Activated CD4-positive, CD25-positive, alpha-beta regulatory T cell treated with anti-CD3 and anti-CD28 coated beads, Interleukin-2, amount 50 U/mL, for 16 hours (primary cell): ENCODE measurements at places on chromosomes 6 and 20.

DNA sequence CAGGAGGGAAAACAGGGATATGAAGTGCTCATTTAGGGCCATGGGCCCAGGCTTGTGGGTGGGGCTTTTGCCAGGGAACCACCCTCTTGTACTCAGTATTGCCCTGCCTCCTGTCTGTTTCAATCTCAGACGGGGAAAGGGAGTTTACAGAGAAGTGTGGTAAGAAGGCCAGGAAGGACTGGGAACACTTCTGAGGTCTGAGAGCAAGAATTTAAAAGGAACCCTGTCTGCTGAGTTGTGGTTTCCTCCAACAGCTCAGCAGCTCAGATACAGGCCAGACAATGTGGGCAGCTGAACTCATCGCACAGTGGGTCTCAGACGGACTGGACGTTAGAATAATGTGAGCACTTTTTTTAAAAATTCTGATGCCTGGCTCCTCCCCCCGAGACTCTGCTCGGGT lies 354.1 kb upstream of the ARID1B start:
- DNase-seq, result no peak

GRCh38 chr6:6631534-6632276 lies 43.2 kb downstream of the LY86 start:
- DNase-seq, result no peak

DNA sequence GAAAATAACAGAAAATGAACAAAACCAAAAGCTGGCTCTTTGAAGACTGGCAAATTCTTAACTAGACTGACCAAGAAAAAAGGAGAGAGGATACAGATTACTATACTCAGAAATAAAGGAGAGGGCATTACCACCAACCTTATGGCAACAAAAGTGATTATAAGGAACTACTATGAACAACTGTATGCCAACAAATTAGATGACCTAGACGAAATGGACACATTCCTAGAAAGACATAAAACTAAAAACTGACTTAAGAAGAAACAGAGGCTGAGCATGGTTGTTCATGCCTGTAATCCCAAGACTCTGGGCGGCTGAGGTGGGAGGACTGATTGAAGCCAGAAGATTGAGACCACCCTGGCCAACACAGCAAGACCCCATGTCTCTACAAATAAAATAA lies 33.5 kb downstream of the TRPC4AP start:
- no peak for DNase-seq

- DNase-seq, result no peak
Measured at GRCh38 chr20:60258255-60258863, 300.1 kb downstream of the CDH26 start.

GRCh38 chr6:30238178-30238795 lies 25.1 kb upstream of the TRIM26 start:
- no peak for DNase-seq

GRCh38 chr20:44010162-44010704 lies 95.6 kb downstream of the TOX2 start:
- DNase-seq, result no peak

DNA sequence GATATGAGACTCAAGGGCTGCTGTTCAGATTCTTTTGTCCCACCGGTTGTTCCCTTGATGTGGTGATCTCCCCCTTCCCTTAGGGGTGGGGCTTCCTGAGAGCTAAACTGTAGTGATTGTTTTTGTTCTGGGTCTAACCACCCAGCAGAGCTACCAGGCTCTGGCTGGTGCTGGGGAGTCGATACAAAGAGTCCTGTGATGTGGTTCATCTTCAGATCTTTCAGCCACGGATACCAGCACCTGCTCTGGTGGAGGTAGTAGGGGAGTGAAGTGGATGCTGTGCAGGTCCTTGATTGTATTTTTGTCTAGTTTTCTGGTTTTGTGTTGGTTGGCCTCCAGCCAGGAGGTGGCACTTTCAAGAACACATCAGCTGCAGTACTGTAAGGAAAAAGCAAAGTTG lies 801.6 kb downstream of the EPHA7 start:
- DNase-seq, result no peak
